ENCODE measurements at places on chromosomes 7 and 10.
A peak's percentile ranks its signal among the peaks of the same experiment; 100 is the strongest.

GRCh38 chr10:86340991-86341260 is 25.7 kb downstream of the GRID1 start:
- DNase-seq: no peak

DNA sequence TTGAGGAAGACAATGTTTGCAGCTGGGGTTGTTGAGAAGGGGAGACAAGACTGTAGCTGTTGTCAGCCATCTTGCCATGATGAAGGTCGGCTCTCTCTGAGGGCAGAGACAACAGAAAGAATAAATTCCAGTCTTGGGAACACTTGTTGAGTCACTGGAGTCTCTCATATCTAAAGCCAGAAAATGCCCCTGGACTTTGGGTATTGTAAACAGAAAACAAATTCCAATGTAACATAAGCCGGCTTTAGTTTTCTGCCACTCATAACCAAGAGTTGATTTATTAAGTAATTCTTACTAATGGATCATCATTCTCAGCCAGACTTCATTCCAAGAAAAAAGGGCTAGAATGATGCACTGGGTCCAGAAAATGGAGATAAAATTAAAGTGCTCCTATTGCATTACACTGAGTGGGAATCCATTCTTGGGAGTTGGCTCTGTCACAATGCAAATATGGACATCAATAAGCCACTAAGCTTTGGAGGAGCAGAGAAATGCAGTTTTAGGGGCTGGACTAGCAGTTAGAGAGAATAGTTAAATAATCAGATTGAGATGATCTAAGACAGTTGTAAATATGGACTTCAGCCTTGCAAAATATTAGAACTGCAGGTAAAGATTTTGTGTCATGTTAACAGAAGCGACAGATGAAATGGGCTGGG is 78.9 kb downstream of the ADAM12 start:
- no peak for DNase-seq

GRCh38 chr10:69468751-69469089 is 17.5 kb downstream of the TSPAN15 start:
- no peak for DNase-seq

GRCh38 chr10:129459762-129460539 is 7.1 kb upstream of the MGMT start:
- DNase-seq: no peak

DNA sequence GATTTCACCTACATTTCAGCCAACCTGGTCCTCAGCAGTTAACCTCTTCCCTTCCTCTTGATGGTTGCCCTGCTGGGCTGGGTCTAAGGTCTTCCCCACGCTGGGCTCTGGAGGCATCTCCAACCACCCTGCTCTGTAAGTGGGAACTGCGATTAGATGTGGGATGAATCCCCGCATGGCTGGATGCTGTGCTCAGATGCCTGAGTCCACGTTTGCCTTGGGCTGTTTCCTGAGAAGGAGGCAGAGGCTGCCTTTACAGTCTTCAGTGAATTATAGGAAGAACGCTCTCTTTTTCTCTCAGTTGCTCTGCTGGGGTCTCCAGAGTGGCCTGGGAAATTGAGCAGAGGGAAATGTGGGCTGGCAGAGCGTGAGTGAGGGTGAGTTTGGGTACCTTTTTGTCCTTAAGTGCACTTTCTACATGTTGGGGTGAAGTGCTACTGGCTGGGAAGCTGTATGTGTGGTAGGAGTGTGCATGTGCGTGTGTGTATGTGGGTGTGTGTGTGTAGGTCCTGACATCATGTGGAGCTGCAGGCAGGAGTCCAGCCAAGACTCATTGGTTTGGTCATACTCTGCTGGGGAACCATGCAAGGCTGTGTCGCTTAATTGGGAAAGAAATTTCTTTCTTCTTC is 1.5 kb downstream of the GIMAP8 start:
- DNase-seq: peak; percentile 49

GRCh38 chr10:77699080-77699645 is 61.6 kb upstream of the KCNMA1 start:
- no peak for DNase-seq

- DNase-seq: no peak
Observed at GRCh38 chr10:124239134-124239533, 145.7 kb upstream of the CHST15 start.

GRCh38 chr7:85016286-85016685 is 170.6 kb downstream of the SEMA3D start:
- DNase-seq: no peak

DNA sequence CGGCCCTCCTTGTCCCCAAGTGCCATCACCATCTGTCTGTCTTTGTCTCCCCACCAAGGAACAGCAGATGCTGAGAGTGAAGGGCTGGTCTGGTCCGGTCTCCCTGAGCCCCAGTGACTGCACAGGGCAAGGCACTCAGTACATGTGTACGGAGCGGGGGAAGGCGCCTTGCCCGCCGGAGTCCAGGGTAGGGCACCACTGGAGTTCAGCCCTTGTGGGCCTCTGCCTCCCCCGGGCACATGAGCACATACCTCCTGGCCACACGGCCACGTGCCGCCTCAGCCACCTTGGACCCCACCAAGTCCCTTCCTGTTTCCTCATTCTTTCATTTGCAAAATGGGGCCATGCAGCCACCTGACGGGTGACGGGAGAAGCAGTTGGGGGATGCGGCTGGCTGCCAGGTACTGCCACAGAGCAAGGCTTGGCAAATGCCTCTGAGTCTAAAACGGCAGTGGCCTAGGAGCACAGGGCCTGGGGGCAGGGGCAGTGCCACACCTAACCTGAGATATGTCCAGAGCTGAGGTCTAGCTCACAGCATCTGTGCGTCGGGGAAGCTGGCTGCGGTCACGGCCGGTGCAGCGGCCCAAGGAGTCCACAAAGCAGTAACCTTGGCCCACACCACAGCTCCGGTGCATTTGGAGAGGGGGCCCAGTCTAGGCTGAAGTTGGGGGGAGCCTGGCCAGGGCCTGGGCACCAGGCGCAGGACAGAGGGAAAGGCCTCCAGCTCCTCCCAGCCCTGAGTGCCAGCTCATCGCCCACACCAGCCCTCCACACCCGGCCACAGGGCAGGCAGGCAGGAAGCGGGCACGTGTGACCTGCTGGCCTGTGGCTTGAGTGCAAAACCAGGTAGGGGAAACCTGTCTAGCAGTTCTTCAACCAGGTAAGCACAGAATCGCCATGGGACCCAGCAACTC is 5.2 kb downstream of the ADAP1 start:
- DNase-seq: no peak

- no peak for DNase-seq
Observed at GRCh38 chr10:72832701-72833100, 60.8 kb upstream of the OIT3 start.

GRCh38 chr7:102119925-102120324 is 166.7 kb upstream of the SH2B2 start:
- no peak for DNase-seq

DNA sequence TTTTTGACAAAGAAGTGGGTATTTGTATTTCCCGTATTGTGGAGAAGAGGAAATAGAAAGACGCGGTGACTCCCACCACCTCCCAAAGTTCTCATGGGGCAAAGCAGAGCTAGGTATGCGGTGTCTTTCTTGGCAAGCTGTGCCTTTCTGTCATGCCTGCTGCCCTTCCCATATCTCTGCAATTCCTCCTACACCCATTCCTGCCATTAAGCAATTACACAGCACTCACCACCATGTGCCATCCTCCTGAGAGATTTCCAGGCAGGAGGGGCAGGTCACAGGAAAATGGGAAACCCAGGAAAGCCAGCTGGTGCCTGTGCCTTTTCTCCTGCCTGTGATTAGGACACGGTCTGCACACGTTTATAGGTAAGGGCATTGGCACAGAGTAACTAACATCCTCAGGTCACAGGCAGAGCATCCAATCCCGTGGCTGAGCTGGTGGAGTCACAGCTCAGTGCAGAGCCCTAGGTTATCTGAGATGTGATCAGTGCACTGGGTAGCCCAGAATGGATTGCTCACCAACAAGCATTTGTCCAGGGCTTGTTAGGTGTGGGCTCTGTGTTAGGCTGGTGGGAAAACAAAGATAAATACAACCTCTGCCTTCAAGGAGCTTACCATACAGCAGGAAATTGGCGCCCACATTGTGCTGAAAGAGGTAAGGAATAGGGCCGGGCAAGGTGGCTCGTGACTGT is 9.4 kb upstream of the CRTAC1 start:
- no peak for DNase-seq

GRCh38 chr7:92888-93672 is 99.3 kb upstream of the FAM20C start:
- no peak for DNase-seq

DNA sequence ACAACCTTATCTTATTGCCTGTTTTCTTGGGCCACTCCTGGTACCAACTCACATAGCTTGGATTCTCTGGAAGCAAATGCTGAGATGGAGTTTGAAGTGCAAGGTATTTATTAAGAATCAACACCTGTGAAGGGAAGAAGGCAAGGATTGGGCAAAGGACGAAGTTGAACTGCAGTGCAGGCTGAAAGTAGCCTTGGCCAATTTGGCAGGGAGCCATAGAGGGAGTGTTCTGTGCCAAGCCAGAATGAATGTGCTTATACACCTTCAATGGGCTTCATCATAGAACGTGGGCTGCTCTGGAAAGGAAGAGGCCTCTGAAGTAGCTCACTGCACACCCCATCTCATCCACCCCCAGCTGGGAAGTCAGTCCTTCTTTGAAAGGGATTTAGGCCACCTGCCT is 79.8 kb upstream of the IFRD1 start:
- DNase-seq: no peak

GRCh38 chr10:123165445-123166072 is 11.4 kb downstream of the BUB3 start:
- DNase-seq: no peak

DNA sequence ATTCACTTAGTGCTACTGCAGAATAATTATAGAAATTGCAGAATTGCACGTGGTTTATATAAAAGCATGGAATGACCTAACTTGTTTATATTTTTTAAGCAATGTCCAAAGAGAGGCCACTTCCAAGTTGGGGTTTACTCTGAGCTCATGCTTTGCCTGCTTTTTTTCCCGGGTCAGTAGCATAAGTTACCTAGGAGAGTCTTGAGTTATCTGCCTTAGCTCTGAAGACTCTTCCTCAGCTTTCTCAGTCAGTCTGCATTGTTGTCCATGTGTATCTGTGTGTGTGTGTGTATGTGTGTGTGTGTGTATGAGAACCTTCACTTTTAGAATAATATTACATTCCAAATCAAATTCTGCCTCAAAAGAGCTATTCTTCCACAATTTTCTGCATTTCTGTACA is 239.5 kb upstream of the TCF7L2 start:
- no peak for DNase-seq

- DNase-seq: no peak
Observed at GRCh38 chr10:12922117-12922900, 79.2 kb downstream of the CCDC3 start.

GRCh38 chr7:1176891-1177373 is 16.9 kb upstream of the ZFAND2A start:
- DNase-seq: peak; percentile 95

GRCh38 chr10:4361581-4361980 is 464.4 kb upstream of the AKR1E2 start:
- no peak for DNase-seq

- no peak for DNase-seq
Observed at GRCh38 chr7:150787321-150788281, 12.6 kb downstream of the TMEM176B start.

DNA sequence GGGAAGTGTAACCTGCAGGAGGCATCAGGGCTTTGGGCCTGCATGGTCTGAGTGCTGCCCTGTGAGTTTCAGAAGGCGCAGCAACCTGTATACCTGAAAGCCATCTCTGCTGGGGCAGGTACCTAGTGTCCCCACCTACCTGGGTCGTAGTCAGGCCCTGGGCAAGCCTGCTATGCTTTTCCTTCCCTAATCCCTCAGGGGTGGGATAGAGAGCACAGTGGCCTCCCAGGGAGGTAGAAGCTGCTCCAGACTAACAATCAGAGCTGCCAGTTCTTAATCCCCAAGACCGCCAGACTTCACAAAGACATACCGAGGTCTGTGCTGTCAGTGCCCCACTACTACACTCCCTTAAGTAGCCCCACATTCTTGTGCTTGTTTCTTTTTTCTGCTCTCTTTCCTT is 52.0 kb downstream of the PTEN start:
- DNase-seq: no peak

GRCh38 chr10:26486304-26486703 is 48.2 kb downstream of the APBB1IP start:
- DNase-seq: no peak

DNA sequence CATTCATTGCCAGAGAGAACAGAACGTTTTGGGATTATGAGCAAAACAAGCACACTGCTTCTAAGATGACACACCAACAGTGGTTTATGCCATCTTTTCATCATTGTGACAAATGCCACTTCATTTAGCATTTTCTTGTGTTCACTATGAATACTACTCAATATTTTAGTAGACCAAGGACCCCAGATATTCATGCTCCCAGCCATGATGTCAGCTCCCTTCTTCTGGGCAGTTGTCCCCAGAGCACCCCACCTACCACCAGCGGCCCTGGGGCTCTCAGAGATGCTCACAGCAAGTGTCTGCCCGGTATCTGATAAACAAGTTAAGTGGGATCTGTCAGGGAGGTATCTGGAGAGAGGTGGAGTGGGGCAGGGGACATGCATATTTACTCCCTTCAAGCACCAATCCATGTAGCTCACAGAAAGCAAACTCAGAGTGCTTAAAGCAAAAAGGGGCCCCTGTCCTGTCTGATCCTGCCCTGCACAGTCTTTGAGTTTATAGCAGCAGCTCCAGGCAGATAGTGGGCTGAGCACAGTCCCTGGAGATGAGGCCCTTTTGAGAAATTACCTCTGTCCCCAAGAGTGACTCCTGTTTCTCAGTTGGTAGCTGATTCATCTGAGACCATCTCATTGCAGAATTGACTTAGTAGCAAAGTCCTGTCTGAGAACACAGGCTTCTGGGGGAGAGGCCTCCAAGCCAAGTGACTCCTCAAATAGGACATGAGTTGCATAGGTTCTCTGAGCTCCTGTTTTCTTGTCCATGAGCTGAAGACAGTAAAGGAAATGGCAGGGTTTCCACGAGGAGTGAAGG is 281.8 kb upstream of the KLF6 start:
- DNase-seq: no peak

GRCh38 chr10:102133373-102134195 is 744 bp downstream of the PPRC1 start:
- DNase-seq: peak; percentile 77

GRCh38 chr10:84296091-84296981 is 32.1 kb upstream of the CCSER2 start:
- DNase-seq: no peak

DNA sequence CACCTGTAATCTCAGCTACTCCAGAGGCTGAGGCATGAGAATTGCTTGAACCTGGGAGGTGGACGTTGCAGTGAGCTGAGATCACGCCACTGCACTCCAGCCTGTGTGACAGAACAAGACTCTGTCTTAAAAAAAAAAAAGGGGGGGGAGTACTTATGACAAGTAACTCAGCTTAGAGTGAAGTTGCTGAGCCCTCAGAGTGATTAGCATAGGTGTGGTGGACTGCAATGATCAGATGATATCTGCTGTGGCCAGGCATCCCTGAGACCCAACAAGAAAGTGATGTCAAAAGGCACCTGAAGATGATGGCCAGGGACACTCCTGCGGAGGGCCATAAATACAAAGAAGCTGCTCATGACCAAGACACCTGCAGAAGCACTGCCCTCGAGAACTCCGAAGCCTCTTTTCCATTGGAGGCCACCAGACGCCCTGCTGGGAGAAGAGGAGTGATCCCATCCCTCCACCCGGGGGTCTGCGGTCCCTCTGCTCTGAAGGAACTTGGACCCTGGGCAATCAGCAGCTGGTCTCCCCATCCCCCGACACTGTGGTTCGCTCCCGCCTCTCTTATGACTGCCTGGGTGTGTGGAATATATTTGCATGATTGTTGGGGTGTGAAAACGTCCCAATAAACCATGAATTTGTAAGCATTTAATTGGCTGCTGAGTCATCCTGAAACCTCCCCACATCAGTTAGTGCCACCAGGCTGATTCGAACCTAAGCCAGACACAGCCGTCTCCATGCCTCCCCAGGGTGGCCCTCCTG is 46.0 kb downstream of the RASGEF1A start:
- no peak for DNase-seq

Measured in stimulated activated CD4-positive, alpha-beta T cell treated with anti-CD3 and anti-CD28 coated beads, Interleukin-2, amount 100 ng/mL, for 24 hours (primary cell).